ENCODE measurements at places on chromosomes 6 and 20.

DNA sequence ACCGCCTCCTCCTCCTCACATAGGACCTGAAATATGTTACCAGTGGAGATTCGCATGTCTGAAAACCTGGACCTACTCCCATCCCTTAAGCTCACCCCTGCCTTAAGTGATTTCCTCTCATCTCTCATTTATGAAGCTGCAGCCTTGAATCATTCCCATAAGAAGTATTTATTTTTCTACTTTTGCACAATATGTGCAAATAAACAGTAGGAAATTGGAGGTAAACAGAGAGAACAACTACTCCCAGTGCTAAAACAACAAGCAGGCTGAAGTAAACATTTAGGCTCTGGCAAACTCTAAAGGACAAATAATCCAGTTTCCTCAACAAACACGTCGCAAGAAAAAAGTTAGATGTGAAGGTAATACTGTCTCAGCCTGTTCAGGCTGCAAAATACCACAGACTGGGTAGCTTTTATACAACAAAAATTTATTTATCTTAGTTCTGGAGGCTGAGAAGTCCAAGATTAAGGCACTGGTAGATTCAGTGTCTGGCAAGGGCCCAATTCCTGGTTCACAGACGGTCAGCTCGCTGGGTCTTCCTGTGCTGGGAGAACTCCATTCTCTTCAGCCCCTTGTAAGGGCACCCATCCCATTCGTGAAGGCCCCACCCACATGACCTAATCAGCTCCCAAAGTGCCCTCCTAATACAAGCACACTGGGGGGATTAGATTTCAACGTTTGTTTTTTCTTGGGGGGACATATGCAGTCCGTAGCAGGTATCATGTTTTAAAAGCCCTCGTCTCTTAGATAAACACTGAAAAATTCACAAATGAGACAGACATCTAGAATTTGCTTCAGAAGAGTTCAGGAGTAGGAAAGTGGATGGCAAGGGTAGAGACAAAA lies 15.6 kb downstream of the SPATA2 start:
- DNase-seq: no peak

GRCh38 chr6:122998403-122998975 lies 2.5 kb downstream of the CLVS2 start:
- DNase-seq: no peak

DNA sequence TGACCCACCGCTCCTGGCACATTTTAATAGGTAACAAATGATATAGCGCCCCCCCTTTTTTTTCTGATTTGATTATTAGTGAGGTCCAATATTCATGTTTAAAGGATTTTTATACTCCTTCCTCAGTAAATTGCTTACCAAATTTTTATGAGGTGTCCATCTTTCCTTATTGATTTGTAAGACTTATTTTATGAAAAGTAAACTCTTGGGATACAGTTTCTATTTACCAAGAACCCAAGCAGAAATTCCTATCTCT lies 25.1 kb downstream of the TRIM27 start:
- no peak for DNase-seq

- no peak for DNase-seq
These were observed 377.8 kb downstream of the UTRN start for GRCh38 chr6:144662812-144663365.

DNA sequence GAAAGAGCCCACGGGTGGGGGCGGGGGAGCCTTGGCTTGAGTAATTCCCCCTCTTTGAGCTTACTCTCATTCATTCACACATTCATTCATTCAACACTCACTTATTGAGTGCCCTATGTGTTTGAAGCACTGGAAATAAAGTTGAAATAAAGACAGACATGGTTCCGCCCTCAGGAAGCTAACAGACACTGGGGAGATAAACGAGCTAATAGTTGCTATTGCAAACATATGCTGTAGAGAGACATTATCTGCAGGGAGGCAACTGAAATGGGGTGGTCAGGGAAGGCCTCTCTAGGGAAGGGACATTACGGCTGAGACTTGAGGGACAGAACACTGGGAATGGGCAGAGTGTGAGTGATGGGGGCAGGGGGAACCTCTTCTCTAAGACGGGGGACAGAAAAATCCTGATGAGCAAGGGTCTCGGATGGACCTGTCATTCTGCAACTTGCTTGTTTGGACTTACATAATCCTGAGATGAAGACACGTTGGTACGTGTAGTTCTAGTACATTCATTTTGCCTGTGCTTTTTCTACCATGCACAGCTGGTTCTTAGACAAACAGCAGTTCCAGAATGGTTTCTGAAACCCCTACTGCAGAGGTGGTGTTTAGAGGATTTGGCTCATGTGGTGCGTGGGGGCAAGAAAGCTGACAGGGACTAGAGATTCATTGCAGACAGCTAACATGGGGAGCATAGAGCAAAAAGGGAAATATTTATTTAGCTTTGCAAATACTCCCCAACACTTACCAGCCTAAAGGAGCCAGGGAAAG lies 71.1 kb upstream of the BLCAP start:
- DNase-seq: peak; percentile 21

GRCh38 chr20:38835792-38836191 lies 30.3 kb downstream of the PPP1R16B start:
- DNase-seq: no peak

DNA sequence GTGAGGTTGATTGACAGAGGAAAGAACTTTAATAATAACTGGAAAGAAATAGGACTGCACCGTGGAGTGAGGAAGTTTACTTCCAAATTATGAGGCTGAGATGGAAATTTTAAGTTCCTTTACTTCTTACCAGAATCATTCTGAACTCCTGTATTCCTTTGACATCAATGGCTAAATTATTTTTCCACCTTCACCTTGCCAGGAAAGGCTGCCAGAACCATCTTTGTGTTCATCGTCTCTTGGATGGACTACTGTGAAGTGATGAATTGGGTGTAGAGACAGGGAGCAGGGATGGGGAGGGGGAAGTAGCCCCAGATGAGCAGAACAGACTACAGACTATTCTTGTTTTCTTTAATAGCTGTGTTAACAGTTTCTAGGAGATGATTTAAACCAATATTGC lies 102.1 kb upstream of the CEP162 start:
- no peak for DNase-seq

DNA sequence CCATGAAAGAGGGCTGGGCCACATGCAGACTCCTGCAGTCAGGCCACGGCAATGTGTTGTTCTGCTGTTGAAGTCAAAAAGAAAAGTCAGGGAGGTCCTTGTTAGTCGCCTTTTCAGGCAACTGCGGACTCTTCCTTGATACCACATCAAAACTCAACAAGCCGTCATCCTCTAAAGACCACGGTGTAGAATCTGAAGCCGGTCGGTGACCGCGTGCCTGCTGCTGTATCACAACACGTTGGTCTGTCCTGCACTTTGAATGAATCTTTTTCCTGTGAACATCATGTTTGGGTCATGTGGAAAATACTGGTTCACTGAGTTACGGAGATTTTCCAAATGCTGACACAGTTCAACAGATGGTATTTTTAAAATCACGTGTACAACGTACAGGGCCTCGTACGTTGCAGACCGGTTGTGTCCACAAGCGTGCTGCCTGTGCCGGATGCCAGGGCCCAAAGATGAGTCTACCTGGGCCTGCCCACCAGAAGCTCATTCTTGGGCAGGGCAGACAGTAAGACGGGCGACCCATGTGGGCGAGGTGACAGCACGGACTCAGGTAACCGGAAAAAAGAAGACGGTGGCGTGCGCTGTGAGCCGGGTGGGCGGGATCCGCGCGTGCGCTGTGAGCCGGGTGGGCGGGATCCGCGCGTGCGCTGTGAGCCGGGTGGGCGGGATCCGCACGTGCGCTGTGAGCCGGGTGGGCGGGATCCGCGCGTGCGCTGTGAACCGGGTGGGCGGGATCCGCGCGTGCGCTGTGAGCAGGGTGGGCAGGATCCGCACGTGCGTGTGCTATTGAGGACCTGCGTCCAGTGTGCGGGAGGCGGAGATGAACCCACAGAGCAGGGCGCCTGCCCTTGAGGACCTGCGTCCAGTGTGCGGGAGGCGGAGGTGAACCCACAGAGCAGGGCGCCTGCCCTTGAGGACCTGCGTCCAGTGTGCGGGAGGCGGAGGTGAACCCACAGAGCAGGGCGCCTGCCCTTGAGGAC lies 114.5 kb downstream of the FAM120B start:
- DNase-seq: no peak

GRCh38 chr20:34070859-34071258 lies 41.2 kb downstream of the EIF2S2 start:
- DNase-seq: no peak

DNA sequence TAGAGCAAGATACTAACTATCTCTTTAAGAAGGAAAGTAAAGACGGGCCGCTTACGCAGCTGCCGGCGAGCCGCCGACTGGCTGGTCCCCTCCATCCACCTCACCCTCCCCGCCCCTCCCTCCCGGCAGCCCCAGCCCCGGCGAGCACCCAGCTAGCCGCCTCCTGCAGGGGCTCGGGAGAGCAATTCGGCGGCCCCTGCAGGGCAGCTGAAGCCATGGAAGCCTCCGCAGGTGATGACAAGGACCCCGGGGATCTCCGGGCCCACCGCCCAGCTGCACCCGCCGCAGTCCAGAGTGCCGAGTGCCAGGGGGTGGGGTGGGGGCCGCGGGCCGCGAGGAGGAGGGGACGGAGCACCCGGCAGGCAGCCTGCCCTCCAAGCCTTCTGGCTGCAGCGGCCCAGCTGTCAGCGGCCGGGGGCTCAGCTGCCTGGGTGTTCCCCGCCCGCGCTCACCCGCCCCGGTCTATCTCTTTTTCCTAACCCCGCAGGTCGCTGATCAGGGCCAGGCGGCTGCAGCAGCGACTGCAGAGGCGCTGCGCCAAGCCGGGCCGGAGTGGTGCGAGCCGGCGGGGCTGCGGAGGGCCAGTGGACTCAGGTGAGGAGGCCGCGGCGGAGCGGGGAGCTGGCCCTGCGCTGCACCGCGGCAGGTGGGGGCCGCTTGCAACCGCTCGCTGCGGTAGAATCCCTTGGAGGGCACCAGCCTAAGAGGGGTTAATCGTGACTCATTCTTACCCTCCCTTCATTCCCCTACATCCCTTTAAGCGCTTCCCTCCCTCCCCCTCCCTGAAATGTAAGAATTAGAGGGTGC lies at the start of gene SNPH:
Gene SNPH (plus strand): TSS at position 128 of the 807 bp plus-strand sequence. CDS start 29,946 bp downstream, outside the sequence.
- peak; percentile 62 for DNase-seq

- DNase-seq: no peak
These were observed 35.1 kb upstream of the DUSP22 start for GRCh38 chr6:257031-257725.

- peak; percentile 48 for DNase-seq
These were observed 28.8 kb downstream of the FAM8A1 start for GRCh38 chr6:17628873-17629272.

- no peak for DNase-seq
These were observed 102.2 kb upstream of the AKAP12 start for GRCh38 chr6:151137542-151137941.

DNA sequence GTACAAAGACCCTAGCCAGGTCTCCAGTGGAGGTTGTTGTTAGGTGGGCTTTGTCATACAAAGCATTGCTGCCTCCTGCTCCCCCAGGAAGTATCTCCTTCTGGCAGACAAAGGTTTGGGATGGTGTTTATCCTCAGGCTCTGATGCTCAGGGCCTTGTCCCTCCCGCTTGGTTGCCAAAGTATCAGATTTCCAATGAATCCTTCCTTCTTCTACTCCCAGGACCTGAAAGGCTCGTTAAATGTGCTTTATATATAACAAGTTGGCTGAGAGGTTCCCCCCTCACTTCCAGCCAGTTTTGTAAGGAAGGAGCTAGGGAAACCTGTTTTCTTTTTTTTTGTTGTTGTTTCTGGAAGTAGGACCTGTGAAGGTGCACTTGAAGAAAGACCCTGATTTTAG lies 14.4 kb downstream of the PTK7 start:
- no peak for DNase-seq

DNA sequence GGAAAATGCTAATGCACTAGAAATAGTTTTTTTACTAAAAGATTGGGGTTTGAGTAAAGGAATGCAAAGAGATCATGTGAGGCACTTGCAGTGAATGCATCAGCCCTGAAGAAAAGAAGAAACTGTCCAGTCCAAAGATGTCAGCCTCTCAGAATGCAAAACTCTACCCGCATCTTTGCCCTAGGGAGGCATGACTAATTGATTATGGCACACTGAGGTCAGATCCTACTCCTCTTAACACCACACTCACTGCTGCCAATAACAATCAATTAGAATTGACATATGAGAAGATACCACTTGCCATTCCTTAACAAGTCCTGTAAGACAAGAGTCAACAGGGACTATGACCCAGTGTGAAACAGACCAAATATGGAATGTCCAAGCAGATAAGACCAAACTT lies 262.3 kb upstream of the PLN start:
- DNase-seq: no peak

GRCh38 chr6:136134268-136134667 lies 115.8 kb downstream of the MTFR2 start:
- DNase-seq: no peak

- peak; percentile 4 for DNase-seq
These were observed 80.8 kb downstream of the CBFA2T2 start for GRCh38 chr20:33570743-33571142.

GRCh38 chr6:22873513-22874136 lies 304.3 kb downstream of the HDGFL1 start:
- no peak for DNase-seq

DNA sequence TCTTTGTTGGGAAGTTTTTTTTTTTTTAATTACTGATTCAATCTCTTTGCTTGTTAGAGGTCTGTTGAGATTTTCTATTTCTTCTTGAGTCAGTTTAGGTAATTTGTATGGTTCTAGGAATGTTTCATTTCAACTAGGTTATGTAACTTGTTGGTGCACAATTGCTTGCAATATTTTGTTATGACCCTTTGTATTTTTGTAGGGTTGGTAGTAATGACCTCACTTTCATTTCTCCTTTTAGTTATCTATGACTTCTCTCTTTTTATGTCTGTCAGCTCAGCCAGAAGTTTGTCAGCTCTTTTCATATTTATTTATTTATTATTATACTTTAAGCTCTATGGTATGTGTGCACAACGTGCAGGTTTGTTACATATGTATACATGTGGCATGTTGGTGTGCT lies 51.1 kb upstream of the SLC24A3 start:
- DNase-seq: no peak

GRCh38 chr6:105747823-105748405 lies 338.2 kb upstream of the PRDM1 start:
- DNase-seq: no peak

DNA sequence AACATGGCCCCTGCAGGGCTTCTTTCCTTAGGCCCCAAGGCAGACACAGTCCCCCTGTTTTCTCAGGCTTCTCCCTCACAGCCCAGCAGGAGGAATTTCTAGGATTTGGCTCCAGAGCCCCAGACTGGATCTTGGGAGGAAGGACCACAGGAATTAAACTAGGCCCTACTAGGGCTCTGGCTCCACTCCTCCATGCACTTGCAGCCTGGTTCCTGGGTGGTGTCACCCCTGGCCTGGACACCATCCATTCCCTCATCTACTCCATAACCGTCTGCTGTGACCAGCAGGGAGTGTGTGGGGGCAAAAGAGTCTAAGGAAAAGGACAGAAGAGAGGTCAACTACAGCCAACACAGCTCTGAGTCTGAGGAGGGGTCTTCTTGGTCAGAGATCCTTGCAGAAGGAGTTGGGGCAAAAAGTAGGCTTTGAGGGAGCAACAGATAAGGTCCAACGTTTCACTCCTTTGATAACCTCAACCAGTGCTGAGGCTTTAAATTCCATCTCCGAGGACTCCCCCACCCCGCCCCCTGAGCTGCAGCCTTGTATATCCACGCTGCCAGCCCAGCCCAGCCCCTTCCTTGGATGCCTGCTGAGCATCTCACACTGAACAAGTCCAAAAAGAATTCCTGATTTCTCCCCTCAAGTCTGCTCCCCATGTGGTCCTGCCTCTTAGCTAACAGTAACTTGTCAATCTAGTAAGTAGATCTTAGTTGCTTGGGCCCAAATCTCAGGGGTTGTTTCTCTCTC lies 27.9 kb upstream of the SPDEF start:
- DNase-seq: no peak

GRCh38 chr6:168342636-168343035 lies 23.1 kb upstream of the DACT2 start:
- DNase-seq: no peak
